ENCODE measurements at places on chromosomes 3 and 15.
A peak's percentile ranks its signal among the peaks of the same experiment; 100 is the strongest.

DNA sequence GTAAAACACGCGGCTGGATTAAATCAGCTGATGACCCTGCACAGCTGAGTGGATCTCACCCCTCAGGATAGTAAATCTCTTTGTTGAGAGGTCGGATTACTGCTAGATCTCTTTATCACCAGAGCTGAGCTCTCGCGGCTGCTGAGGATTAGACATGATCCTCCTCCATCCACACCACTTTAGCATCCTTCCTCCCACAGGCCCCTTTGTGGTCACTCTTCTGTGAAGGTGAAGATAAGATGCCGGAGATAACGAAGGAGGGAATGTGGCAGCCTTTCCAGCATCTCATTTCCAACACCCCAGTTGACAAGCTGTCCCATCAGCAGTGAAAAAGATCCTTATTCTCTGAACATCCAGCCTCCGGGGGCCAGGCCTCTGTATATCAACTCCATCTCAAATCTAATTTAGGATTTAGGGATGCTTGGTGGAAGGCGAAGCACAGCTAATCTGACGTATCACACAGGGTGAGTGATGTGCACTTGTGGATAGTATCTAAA lies 47.5 kb upstream of the SELENOK start:
- DNase-seq, result no peak

GRCh38 chr3:167940241-167940640 lies 155.5 kb downstream of the GOLIM4 start:
- no peak for DNase-seq

DNA sequence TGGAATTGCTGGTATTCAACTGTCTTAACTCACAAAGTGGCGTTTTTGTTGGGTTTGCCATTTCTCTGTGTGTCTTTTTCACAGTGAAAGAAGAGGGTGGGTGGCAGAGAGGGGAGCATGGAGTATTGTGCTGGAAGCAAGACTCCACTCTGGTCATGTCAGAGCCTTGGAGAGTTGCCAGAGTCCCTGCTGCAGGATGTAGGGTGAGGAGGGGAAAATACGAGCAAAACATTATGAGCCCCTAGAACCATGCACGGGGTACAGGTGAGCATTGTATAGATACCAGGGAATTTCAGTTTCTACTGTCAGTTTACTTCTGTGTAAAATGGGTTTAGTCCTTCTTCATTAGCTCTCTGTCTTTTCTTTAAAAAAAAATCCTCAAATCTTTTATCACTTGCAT lies 249.9 kb downstream of the CACNA2D3 start:
- no peak for DNase-seq

DNA sequence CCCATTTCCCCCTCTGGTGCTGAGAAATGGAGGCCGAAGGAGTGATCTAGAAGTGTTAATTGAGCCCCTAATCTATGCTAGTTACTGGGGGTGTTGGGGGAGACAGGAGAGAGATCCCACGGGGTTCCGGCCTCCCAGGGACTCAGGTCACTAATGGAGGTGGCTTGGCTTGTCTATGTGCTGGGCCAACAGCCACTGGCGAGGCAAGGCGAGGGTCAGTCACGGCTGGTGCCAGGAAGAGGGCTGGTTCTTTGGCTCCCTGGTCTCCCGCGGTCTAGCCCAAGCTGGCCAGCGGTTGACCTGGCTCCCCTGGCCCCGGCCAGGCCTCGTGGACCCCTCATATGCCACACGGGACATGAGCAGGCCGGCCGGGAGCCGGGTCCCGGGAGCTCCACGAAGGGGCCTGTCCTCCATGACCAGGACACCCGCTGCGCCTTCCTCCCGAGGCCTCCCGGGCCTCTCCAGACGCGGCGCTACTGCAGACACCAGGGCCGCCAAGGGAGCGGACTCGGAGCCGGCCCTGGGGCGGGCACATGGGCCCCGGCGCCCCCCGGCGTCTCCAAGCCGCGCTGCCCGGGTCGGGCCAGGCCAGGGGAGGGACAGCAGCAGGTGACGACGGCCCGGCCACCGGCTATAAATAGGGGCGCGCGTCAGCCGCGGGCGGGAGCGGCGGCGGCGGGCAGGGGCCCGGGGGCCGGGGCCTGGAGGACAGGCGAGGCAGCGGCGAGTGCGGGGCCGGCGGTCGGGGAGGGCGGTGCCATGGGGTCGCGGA lies at the start of gene ALPK3:
TSS of gene ALPK3 (plus strand) at position 663 of the 772 bp plus-strand sequence. CDS start at position 760, 97 bp downstream.
- DNase-seq, result no peak

DNA sequence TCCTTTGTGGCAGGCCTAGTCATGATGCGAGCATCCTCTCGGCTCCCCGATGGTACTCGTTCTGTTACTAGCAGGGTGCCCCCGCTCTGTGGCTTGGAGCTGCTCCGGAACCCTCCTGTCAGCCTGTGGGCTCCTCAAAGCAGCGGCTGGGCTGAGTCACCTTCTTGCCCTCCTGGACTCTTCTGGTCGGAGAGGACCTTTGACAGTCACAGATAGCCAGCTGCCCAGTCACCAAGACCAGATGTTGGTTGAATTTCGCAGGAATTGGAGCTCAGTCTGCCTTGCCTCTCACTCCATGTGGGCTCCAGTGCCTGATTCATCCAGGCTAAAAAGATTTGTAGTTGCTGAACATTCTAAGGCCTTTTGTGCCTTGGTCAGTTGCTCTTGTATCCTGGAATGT lies 94.5 kb downstream of the CHCHD6 start:
- no peak for DNase-seq

GRCh38 chr15:78875107-78875914 lies 2.6 kb downstream of the MORF4L1 start:
- DNase-seq, result no peak

DNA sequence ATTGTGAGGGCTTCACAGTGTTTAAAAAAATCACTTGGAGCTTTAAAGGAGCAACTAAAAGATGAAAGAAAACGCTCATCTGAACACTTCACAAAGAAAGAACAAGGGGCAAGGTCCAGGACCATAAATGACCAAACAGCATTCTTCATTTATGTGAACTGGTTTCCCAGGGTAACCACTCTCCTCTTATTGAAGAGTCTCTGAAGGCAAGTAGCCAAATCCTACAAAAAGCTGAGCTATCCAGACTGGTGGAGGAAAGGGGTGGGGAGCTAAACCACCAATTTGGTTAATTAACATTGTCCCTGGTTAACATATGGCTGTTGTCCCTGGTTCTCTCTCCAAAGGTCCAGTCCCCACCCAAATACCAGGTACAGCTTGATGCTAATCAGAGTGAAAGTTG lies 58.1 kb downstream of the OSBPL10 start:
- DNase-seq, result no peak

GRCh38 chr15:57769266-57769665 lies 62.8 kb downstream of the POLR2M start:
- no peak for DNase-seq

DNA sequence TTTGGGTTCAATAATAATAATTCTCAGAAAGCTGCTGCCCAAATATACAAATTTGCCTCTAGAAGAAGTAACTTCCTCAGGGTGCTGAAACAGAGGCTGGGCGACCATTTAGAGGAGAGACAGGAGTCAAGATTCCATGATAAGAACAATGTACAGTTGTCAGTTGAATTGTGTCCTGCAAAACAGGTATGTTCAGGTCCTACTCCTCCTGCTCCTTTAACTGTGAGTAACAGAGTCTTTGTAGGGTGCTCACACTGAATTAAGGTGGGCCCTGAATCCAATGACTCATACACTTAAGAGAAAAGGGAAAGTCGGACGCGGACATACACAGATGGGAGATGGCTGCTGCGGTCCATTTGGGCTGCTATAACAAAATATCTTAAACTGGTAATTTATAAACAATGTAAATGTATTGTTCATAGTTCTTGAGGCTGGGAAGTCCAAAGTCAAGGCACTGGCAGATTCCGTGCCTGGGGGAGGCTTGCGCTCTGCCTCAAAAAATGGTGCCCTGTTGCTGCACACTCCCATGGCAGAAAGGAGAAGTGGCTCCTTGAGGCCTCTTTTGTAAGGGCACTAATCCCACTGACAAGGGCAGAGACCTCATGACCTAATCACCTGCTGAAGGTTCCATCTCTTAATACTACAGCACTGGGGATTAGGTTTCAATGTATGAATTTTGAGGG lies 55.1 kb downstream of the MB21D2 start:
- DNase-seq, result no peak

DNA sequence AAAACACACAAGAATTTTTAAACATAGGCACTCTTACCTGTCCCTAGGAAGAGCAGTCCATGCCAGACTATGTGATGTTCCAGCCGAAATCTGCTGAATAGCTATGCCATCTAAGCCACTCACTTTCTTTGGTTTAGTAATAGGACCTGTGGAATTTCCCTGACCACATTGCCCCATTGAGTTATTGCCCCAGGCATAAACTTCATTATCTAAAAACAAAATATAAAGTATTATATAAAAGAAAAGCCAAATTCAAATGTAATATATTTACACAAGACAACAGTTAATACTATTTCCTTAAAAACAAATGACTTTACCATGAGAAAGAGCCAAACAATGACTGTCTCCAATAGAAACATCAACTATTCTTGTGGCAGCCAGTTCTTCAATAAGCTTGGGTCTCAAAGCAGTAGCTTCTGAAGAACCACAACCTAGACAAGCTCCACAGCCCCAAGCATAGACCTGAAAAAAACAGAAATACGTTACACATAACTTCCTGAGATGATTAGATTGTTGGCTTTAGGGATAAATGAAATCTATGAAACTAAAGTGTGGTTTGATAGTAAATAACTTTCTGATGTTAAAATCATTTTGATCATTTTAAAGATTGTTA lies 84.3 kb downstream of the HERC1 start:
- no peak for DNase-seq

GRCh38 chr15:85730001-85730820 lies 64.5 kb downstream of the KLHL25 start:
- peak; percentile 43 for DNase-seq

- DNase-seq, result no peak
These were observed 21.7 kb downstream of the SSR3 start for GRCh38 chr3:156533205-156533604.

DNA sequence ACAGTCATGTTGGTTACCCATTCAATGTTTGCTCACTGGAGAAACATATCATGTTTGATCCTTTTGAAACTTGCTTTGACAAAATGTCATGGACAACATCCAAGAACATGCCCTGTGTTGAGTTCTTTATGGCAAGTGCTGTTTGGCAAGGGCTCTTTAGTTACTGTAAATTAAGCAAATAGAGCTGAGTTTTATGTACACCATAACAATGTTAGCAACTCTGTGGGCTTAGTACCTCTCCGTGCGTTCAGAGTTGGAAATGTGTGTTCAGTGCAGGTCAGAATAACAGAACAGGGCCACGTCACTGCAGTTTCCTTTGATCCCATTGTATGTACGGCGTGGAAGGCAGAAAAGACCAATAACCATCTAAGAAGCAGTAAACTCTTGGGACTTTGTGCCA lies 132.5 kb downstream of the MYRIP start:
- DNase-seq, result no peak

DNA sequence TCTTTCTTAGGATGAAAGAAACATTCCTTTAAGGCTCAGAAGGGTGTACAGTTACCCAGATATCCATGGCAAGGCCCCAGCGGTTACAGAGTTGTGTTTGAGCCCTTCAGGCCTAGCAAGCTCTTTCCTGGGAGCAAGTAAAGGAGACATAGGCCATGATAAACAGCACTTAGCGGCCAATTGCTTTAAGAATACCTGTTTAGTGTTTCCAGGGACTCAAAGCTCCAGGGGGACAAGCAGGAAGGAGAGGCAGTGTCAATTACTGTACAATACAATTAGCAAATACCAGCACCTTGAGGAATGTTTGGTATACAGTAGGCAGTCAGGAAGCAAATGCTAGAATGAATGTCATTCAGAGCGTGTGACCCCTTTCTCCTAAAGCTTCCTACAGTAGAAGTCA lies 176.3 kb upstream of the ICE2 start:
- no peak for DNase-seq

GRCh38 chr3:159859836-159860235 lies 128.8 kb upstream of the IL12A start:
- DNase-seq, result no peak

GRCh38 chr3:159499031-159499793 lies 489.4 kb upstream of the IL12A start:
- DNase-seq, result no peak

DNA sequence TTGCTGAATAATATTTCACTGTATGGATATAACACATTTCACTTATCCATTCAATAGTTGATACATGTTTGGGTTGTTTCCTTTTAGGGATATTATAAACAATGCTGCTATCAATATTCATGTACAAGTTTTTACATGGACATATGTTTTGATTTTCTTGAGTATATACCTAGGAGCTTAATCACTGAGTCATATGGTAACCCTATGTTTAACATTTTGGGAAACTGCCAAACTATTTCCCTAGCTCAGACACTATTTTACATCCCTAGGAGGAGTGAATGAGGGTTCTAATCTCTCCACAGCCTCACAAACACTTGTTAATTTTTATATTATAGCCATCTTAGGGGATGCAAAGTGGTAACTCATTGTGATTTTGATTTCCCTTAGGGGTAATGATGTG lies 66.0 kb downstream of the GPR156 start:
- no peak for DNase-seq

- no peak for DNase-seq
These were observed 40.3 kb upstream of the NDUFB4 start for GRCh38 chr3:120555657-120556509.

- no peak for DNase-seq
These were observed 4.4 kb downstream of the CLDN11 start for GRCh38 chr3:170423001-170423615.

DNA sequence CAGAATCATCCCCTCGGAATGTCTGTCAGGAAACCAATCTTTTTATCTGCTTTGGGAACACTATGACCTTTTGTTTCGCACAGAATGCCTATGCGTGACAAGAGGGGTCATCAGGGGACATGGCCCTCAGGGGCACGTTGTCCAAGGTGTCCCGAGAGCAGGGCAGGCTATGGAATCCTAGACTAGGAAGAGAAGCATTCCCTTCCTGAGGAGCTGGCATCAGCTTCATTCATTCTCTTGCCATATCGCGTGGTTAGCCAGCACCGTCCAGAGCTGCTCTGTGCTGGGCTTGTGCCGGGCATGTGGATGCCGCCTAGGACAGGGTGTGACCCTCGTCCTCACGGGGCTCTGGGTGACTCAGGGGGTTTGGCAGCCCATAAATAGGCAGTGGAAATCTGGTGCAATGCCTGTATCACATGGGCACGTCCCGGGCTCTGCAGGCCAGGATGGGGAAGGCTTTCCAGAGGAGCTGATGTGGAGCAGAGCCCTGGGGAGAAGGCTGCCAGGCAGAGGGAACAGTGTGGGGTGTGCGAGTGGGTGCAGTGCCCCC lies 117.8 kb downstream of the TMEM266 start:
- DNase-seq, result no peak

- DNase-seq, result no peak
These were observed 904.2 kb downstream of the SI start for GRCh38 chr3:164174059-164174458.

- no peak for DNase-seq
These were observed 44.6 kb downstream of the SNRK start for GRCh38 chr3:43330981-43331380.

DNA sequence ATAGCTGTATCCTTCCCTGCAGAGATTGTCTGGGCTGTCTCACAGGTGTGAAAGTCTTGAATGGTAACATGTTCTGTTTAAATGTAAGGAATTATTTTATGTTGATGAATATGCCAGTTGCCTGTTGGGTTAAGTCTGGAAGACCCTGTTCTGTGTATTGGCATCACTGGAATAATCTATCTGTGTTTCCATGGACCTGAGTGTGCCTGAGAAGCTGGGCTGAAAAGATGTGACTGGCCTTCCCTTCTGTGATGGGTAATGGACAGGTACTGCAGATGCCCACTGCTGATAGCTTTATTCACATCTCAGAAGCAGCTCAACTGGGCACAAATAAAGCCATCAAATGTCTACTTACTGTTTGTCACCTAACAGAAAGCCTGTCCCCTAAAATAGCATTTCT lies 196.3 kb downstream of the FNDC3B start:
- no peak for DNase-seq

GRCh38 chr3:7658294-7658693 lies 797.4 kb downstream of the GRM7 start:
- no peak for DNase-seq
